ENCODE measurements at places on chromosomes 12 and 14.

- no peak for DNase-seq
These were observed 123.7 kb downstream of the IGF1 start for GRCh38 chr12:102356690-102357089.

DNA sequence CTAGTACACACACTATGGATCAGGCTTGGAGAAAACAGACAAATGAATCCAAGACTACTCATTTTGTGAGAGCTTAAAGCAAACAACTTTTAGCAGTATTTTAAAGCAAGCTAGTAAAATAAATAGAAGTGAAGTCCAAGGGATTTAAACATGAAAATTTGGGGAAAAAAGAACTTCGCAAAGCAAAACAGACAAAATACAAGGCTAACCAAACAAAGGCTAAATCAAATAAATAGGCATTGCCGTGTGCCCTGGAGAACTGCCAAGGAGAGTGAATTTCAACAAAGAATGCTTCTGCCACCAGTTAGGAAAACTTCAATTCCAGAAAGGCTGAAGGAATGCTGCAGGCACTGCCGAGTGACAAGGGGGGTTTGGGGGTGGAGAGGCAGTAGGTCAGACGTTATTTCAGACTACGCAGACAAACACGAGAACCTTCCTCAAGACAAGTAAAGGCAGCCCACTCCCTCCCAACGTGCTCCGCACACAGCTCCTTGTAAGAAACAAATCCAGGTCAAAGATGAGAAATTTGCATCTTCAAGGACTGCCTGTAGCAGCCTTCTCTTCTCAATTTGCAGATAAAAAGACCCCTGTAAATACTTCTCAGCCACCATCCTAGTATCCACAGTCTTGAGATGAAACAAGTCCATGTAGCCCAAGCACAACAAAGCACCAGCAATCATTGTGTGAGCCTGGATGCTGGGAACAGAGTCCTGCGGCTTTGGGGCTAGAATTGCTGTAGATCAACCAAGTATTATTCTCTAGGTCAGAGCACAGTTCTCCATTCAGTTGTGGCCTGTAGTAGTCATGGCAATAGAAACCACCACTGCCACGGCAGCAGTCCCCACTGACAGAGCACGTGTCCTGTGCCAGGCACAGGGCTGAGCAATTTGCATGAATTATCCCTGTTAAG is 43.3 kb downstream of the EFCAB11 start:
- DNase-seq, result no peak

DNA sequence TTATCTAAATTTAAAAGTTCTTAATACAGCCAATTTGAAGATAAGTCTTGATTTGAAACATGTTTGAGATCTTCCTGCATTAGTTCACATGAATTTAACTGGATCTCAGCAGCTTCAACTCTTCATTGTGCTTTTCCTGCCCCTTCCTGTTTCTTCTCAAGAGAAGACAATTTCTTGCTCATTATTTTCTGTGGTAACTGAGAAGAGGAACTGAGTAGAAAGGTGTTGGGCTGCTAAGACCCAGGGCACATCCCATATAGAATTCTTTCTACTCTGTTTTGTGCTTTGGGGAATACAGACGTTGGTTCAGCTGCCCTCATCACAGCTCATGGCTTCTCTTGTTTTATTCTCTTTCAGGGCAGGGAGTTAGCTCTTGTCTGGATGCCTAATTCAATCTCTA is 110.2 kb downstream of the SNAPC1 start:
- DNase-seq, result no peak

GRCh38 chr12:106682594-106683234 is 91.8 kb upstream of the RIC8B start:
- DNase-seq, result no peak

DNA sequence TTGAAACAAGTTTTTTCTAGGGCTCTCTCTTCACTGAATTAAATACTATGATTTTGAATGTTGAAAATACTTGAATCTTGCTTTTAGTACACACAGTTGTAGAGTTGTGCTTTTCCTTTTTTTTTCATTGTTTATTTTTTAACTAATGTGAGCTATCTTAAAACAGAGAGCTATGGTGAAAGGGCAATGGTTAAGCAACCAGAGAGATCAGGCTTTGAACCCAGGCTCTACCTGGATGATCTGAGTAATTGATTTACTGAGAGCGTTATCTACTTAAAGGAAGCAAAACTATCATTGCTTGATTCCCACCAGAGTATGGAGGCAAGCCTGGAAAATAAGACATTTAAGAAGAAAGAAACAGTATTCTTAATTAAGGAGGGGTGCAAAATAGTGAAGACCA is 138.6 kb downstream of the DUSP6 start:
- DNase-seq, result no peak

GRCh38 chr12:49949866-49950265 is 671 bp upstream of the AQP2 start:
- no peak for DNase-seq

- DNase-seq, result no peak
These were observed 44.5 kb downstream of the CHGA start for GRCh38 chr14:92967346-92967926.

Data from 8988T (cell line).